ENCODE measurements at places on chromosomes 16 and 17.

DNA sequence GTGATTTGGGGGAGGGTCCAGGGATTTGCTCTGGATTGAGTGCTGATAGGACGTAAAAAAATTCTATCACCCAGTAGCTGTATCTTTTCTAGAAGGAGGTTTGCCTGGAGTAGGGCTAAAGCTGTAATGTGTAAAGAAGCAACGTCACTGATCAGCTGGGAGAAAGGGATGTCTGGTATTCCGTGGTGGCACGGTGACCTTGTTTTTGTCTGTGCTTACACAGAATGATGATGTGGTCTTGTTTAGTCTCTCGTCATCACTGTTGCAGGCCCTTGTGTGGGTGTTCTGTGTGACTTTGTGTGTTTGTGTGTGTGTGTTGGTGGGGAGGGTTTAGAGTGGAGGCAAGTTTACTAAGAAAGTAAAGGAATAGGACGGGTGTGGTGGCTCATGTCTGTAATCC lies 22.5 kb upstream of the ARHGAP17 start:
- DNase-seq: no peak

GRCh38 chr17:75861927-75862317 lies 6.8 kb upstream of the WBP2 start:
- DNase-seq: no peak

- DNase-seq: peak; percentile 29
These were observed 142.9 kb upstream of the NUDT7 start for GRCh38 chr16:77579351-77579891.

GRCh38 chr16:86077243-86077940 lies 178.4 kb downstream of the IRF8 start:
- DNase-seq: no peak

- DNase-seq: no peak
These were observed 24.2 kb downstream of the CASKIN2 start for GRCh38 chr17:75490953-75491649.

DNA sequence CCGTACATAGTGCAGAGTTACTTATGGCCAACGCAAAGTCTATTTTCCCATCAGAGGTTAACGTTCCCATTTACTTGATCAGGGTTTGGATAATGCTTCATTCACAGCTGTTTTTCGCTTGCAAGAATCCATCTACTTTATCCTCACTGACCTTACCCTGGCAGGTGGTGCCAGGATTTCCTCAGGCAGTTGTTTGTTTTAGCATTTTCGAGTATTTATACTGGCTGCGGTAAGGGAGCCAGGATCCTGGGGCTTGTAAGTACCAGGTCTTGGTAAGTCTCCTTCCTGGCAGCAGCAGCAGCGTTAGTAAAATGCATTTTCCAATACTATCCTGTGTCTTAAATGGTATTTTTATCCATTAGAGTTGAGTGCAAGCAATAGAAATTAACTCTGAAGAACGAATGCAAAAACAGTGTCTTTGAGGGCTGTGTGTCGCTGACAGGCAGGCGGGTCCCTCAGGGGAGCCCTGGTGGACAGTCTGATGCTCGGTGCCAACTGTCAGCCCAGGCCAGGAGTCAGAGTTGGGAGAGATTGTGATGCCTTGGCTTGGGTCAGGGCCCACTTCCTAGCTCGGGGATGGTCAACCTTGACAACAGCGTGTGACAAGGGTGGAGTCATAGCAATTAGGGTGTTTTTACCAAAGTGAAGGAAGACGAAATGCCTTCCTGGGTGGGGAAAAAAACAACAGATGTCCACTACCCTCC lies 92.4 kb upstream of the HSBP1 start:
- DNase-seq: no peak

DNA sequence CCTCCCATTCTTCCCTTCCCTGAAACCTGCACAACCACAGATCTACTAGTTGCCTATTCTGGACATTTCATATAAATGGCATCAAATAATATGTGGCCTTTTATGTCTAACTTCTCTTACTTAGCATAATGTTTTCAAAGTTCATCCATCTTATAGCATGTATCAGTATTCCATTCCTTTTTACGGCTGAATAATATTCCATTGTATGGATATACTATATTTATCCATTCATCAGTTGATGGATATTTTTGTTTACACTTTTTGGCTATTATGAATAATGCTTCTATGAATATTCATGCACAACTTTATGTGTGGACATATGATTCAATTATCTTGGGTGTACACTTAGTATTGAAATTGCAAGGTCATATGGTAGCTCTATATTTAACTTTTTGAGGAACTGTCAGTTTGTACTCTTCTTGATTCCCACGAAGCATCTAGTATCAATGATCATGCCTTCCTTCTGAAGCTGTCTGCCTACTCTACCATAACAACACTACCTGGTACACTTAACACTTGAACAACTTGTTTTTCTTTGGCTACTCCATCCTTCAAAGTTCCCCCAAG lies 12.7 kb upstream of the CHD3 start:
- no peak for DNase-seq

DNA sequence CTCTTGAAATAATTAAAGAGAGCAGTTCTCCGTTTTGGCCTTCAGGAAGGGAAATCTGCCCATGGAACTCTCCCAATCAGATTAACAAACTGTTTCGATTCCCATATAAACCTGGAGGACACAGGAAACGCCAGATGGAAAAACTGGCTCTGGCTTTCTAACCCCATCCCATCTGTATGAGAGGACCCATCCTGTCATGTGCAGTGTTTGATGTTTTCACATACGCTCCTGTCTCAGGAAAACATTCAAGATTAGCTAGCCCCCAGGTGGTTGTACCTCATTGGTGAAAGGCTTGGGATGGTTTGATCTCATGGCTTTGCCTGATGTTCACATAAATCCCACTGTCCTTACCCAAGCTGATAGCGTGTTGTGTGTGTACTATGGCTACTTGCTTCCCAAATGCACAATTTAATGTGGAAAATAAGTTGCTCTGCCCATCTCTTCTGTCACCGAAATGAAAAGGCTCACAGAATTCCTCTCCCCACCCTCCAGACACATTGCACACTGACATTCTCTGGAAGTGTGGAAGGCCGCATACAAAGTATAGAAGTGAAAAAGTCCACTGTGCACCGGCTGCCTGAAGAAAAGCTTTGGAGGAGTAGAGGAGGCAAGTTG lies 18.2 kb upstream of the ERN1 start:
- DNase-seq: peak; percentile 58

DNA sequence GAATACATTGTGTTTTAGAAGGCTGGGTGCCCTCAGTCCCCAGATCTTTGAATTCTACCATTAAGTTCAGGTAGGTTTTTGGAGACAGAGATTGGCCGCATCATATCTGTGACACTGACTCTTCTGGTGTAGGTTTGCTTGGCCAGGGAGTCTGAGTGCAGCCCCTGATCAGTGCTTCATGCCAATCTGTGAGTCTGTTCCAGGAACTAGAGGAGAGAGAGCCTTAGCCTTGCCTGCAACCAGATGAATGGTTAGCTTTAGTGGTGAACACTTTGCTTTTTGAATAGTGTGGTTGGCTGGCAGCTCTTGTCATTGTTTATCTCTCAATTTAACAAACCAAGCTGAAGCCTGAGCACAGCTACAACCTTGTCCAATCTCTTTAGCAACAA lies 87.8 kb downstream of the PLXDC1 start:
- DNase-seq: no peak

DNA sequence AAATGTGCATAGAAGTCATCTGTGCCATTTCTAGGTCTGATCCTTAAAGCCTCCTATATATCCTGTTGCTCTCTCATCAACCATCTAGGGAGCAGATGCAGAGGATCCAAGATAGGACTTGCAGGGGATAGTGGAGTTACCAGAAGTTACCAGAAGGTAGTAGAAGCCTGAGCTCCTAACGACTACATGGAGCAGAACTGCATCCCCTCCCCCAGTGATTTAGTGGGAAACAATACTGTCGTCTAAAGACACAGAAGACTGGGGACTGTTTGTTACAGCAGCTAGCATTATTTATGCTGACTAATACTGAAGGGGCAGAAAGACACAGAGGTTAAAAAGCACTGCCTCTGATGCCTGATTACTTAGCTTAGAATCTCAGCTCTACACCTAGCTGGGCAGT lies 15.8 kb downstream of the GP2 start:
- DNase-seq: no peak

DNA sequence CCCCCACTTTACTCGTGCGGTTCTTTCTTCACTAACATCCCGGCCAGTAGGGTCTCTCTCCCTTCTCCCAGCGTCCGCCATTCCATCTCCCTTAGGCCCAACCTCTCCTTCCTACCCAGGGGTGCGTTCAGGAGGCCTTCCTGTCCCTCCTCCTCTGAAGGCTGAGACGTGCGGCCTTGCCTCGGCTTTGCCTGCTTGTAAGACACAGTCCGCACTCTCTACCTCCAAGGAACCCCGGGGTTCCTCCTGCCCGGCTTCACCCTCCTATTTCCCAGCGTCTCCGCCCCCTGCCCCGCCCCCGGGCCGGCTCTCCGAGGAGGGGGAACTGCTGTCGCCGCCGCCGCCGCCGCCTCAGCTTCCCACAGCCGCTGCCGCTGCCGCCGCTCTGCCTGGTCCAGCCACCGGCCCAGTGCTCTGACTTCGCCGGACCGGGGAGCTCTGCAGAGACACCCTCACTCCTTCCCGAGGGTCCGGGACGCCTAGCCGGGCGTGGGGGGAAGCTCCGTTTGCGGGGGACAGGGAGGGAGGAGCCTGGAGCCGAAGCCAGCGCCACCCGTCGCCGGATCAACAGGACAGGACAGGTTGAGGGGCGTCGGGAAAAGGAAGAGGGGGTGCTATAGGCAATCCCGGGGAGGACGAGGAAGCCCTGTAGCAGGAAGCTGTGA lies 1.2 kb upstream of the FGF11 start:
- no peak for DNase-seq

DNA sequence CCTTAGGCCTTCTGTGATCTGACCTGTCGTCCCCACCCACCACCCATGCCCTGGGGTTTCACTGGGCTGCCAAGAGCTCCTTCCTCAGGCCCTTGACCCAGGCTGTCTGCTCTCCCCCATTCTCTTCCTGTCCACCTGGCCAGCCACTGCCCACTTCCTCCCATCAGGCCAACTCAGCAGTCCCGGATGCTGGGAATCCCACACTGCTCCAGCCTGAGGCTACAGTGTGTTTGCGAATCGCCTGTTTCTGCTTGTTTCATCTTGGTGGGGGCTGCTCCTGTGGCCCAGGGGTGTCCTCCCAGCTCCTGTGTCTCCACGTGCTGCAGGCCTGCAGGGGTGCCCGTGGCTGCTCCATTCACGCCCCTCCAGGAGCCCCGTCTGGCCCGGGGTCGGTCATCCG lies 839 bp upstream of the METRN start:
- no peak for DNase-seq

DNA sequence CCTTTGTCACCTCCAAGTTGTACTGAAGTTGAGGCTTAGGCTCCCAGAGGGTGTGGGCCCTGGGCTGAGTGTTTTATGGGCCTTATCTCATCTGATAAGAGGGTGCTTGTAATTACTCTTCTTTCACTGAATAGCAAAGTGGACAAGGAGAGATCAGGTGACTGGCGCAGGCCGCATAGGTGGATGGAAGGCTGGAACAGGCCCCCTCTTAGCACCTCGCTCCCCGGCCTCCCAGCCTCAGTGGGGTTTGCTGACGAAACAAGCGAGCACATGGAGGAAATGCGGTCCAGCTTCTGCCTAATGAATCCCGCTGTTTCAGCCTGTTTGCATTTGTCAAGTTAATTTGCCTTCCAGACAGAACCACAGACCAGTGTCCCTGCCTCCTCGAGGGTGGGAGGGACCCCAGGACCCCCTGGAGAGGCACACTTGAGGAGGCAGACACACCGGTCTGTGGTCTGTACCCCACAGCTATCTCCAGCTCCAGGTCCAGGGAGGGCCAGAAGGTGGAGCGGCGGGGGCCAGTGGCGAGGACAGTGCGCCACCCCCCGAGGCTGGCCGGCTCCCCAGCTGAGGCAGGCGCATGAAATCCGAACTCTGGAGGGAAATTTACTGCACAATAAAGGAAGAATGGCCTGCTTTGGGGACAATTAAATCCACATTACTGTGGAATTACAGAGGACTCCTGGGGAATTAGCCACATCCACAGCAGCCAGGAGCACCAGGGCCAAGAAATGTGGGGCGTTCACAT lies 123.4 kb downstream of the NTN1 start:
- no peak for DNase-seq
